Tibial nerve (tissue), 4 donors: ENCODE measurements at places on chromosomes 7 and 10.

GRCh38 chr10:14556285-14556956, 218.3 kb downstream of the FAM107B start:
- DNase-seq: no peak

- DNase-seq: no peak
Measured at GRCh38 chr10:49761201-49761788, 828 bp downstream of the OGDHL start.

DNA sequence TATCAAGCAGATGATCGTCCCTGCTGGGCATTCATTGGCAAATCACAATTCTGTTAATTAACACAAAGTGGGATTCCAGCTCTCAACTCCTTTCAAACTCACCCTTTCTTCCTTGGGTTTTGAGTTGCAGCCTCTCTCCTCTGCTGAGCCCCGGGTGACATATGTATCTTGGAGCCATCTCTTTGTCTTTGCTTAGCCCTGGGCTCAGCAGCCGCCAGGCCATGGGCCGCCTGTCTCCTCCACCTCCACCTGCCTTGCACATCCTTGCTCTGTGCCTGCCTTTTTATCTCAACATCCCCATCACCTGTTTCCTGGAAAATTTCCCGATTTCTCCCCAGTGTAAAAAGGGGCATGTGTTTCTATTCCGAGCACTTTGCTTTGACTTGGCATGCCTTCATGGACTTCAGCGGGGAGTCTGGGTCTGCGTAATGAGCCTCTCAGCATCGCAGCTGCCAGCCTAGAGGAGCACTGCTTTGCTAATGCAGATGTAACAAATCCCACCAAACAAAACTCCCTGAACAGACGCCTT, 141.3 kb upstream of the AGK start:
- DNase-seq: no peak

- DNase-seq: no peak
Measured at GRCh38 chr10:91103384-91104192, 116.9 kb upstream of the PCGF5 start.

DNA sequence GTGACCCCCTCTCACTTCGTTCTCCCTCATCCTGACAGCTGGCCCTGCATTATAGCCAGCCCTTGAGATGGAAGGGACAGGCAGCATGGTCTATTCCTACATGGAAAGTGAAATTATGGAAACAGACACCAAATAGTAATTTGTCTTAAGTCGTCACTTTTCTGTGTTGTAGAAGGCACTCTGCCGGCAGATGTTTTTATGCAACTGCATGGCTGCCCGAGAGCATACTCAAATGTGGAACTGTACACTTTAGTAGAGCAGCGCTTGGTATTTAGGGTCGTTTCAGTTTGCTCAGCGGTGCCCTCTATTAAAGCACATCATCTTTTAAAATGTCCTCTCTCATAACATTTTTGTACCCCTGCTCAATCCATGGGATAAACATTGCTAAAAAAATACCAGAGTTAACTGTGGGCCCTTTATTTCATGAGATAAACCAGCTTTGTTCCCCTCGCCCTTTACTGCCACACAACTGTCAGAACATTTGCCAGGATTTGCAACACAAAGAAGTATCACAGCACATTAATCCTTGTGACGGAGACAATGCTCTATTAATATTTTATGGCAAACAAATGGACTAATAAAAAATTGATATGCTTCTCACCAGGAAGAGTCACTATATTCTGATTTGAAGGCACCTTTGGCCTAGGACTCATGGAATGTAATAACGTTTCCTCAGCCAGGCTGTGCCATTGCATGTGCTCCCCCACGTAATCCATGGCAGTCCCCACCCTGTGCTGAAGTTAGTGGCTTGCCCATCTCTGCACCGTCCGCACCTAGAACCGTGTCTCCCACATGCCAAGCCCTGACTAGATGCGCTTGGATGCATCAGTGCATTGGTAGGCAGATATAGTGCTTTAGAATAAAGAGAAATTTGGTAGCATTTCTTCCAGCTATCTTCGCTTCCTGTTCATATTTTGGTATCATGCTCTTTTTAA, 221.3 kb downstream of the PAXIP1 start:
- no peak for DNase-seq

GRCh38 chr7:41835976-41836530, 133.2 kb upstream of the INHBA start:
- no peak for DNase-seq

DNA sequence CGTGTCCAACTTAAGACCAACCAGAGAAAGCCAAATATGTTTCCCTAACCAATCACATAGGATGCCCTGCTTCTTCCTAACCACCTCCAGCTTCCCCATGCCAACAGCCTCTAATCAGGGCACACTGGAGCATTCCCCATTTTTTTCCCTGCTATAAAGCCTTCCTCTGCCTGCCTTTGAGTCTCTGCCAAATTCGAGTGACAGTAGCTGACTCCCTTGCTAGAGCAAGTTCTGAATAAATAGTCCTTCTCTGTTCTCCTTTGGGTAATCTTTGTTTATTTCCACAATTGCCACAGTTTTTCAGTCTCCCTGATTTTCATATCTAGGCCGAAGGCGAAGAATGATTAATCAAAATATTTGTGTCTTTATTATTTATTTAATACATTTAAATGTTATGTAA, 96.7 kb downstream of the ANLN start:
- no peak for DNase-seq

GRCh38 chr7:140417456-140418155, 13.7 kb downstream of the RAB19 start:
- DNase-seq: no peak

GRCh38 chr7:14504134-14504533, 398.4 kb downstream of the DGKB start:
- DNase-seq: no peak

DNA sequence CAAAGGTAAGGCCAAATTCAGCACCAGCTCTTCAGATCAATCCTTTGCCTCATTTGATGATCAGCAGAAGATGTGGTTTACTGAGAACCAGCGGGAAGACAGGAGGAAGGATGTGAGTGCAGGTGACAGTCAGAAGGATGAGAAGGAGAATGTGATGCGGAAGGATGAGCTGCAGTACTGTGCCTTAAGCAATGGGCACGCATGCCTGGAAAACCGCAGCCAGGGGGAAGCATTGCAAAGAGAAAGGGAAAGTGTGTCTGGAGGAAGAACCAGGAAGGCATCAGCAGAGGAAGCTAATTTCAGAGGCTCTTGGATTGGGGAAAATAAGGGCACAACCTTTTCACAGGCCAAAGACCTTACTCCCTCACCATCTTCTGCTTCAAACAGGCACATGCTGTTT, 25.7 kb downstream of the C10orf71 start:
- DNase-seq: no peak

DNA sequence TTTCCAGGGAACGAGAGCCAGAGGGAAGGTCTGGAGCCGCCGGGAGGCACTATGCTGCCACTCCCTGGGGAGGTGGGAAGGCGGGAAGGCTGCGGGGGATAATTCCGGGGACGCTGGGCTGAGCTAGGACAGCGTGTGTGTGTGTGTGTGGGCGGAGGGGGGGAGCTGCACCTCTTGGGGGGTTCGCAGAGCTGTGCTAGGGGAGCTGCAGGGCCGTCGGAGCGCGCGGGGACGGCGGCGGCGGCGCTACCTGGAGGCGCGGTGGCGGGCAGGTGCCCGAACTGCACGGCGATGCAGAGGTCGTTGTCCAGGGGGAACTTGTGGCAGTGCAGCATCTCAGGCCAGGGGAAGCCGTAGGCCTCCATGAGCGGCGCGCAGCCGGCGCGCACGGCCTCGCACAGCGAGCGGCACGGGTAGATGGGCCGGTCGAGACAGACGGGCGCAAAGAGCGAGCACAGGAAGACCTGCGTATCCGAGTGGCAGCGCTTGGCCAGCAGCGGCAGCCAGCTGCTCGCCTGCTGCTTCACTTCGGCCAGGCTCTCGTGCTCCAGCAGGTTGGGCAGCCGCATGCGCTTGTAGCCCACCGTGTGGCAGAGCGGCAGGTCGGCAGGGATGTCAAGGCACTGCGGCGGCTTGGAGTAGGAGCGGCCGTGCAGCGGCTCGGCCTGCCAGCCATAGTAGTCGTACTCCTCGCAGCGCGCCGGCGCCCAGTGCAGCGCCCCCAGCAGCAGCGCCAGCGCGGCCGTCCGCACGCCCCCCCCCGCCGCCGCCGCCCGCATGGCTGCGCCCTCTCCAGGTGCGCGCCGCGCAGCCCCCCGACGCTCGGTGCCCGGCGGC, 526 bp downstream of the SFRP5 start:
- no peak for DNase-seq

DNA sequence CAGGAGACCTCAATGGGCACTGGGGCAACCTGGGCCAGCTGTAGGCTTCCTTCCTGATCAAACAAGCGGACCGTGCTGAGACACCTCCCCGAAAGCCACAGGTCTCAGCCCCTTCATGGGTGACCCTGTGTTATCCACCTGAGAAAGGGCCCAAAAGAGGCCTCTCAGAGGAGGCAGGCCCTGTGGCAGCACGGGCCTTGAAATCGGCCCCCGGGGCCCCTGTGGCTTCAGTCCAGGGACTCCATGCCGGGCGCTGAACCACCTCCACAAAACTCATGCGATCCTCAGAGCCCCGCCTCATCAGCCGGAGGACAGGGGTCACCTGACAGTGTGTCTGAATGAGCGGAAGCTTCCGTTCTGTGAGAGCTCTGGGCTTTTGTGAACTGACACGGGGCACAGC, 307.1 kb downstream of the PAXIP1 start:
- no peak for DNase-seq

DNA sequence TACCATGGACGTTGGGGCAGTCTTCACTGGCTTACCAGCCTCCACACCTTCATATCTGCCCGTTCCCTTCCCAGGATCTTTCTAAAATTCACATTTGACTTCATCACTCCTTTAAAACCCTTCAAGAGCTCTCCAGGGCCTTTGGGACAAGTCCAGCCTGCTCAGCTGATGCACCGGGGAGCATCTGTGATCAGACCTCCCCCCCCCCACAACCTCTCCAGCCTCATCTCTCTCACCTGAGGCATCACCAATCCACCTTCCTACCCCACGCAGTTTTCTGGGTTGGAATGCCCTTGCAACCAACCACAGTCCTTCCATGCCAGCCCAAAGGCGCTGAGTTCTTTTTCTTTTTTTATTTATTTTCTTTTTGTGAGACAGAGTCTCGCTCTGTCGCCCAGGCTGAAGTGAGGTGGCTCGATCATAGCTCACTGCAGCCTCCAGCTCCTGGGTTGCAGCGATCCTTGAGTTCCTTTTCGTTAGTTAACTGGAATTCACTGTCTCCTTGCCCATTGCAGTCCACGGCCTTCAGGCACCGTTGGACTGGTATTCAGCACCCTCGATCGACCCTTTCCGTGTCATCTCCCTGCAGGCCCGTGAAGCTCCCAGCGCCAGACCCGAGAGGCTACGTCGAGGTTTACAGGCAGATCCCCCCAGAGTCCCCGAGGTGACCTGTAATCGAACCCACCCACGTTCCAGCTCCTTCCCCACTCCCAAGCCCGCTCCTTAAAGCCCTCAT, 654 bp downstream of the ALKBH4 start:
- no peak for DNase-seq

GRCh38 chr7:68203251-68203650, 1206.6 kb downstream of the TYW1 start:
- no peak for DNase-seq

DNA sequence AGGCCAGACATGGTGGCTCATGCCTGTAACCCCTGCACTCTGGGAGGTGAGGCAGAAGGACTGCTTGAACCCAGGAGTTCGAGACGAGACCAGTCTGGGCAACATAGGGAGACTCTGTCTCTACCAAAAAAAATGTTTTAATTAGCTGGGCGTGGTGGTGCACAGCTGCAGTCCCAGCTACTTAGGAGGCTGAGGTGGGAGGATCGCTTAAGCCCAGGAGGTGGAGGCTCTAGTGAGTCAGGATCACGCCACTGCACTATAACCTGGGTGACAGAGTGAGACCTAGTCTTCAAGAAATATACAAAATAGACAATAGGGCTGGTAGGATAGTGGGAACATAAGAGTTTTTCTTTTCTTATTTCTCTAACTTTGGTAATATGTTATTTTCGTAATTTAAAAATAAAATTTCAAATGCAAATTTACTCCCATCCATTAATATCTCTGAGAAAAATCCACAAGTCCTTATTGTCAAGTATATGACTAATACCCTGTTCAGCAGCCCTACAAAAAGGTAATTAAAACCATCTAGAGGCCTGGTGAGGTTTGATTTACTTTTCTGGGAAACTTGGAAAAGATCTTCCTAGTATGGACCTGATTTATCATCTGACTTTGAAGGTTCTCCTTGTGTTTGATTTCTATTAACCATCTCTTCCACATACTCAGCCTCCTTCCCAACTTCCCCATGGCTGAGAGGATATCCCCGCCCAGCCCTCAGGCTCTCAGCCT, 50.0 kb downstream of the CREB3L2 start:
- no peak for DNase-seq

- DNase-seq: no peak
Measured at GRCh38 chr10:13928451-13928850, 341.7 kb downstream of the PRPF18 start.

DNA sequence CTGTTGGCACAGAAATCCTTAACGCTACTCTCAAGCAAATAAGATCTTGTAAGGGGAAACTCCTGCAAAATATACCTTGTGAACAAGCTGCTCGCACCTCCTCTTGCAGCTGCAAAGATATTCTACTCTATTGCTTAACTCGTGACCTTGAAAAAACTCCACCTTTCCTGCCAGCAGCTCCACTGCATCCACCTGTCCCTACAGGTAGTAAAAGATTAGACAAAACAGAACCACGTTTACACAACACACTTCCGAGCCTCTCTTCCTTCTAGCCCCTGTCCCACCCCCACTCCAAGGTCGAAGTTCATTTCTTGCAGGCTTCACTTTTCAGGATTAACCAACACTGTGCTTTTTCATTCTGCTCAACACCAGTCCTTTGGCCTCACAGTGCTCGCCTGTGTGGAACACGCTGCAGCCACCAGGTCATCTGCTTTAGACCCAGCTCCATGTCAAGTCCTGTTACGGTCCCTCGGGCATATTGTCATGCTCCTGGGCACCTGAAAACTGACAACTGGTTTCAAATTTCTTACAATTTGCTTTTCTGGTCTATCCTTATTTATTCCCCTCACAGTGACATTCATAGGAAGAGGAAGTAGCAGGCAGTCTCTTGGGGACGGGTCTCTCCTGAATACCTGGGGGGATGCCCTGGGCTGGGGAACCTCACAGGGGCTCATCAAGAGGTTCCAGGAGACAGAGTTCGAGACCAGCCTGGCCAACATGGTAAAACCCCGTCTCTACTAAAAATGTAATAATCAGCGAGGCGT, 165.8 kb upstream of the KLF14 start:
- no peak for DNase-seq

GRCh38 chr10:43226441-43226840, 40.4 kb downstream of the RASGEF1A start:
- no peak for DNase-seq

DNA sequence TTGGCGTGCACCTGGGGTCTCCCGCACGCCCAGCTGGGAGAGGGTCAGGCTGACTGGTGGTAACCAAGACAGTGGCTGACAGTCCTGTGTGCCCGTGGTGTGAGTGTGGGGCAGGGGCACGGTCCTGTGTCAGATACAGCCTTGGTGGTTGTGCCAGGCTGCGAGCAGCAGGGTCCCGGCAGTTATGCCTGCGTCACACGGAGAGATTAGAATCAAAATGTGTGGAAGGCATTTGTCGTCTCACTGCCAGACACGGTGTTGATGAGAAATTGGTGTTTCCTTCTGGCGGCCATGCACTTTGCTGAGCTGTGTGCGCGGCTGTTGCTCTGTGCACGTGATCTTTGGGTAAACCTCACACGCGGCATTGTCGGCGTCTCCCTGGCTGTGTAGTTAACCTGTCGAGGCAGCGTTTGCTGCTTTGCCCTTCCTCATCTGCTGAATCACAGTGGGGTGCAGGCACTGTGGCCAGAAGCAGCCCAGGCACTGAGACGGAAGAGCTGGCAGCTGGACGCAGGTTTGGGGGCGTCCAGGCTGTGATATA, 87.7 kb downstream of the NKX6-2 start:
- no peak for DNase-seq
